ENCODE measurements at places on chromosomes 7 and 10.
A peak's percentile ranks its signal among the peaks of the same experiment; 100 is the strongest.

GRCh38 chr10:121653608-121654007, 55.4 kb upstream of the FGFR2 start:
- no peak for DNase-seq

DNA sequence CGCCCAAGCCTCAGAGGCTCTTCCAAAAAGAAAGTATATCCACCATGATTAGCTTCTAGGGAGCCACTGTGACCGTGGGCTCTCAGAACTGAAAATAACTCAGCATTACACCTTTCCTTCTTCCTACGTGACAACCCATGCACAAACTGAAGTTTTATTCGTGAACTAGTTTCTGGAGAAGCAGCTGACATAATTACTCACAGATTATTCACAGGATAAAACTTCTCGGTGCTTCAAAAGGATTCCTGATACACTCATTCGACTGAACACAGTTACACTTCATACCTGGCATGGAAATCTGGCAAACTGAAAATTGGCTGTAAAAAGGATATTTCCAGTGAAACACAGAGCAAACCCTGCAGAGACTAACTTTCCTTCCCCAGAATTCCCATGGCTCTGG, 139.2 kb upstream of the PTER start:
- DNase-seq = no peak

DNA sequence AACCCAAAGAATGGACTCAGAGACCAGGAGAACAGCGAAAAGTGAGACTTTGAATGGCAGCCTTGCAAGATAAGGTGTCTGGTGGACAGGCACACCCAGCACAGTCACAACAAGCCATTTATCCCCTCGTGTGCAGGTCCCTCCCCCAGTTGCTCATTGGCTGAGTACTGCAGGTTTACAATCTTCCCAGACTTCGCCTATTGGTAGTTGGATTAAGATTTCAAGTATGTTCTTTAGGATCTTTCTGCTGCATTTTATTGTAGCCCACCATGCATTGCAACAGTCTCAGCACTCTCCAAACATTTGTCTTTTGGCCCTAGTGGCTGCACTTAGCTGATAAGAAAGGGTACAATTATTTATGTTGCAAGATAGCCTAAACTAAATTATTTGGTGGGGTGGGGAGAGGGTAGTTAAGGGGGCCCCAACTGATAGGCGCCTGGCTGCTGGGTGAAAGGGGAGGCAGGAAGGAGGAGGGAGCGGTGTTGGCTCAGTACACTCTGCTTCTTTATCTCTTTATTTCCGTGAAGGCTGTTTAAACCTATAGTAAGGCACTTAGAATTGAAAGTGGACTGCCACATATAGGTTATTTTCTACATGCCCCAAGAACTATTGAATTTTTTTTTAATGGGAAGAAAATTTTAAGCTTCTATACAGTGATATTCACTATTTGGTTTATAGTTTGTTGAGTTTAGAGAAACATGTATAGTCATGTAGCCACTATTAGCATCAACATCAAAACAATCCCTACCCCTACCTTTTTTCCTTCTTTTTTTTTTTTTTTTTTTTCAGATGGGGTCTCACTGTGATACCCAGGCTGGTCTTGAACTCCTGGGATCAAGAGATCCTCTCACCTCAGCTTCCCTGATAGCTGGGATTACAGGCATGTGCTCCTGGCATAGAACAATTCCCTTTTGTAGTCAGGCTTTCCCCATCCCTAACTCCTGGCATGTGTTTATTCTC, 54.2 kb downstream of the GUSB start:
- DNase-seq = peak; percentile 98

DNA sequence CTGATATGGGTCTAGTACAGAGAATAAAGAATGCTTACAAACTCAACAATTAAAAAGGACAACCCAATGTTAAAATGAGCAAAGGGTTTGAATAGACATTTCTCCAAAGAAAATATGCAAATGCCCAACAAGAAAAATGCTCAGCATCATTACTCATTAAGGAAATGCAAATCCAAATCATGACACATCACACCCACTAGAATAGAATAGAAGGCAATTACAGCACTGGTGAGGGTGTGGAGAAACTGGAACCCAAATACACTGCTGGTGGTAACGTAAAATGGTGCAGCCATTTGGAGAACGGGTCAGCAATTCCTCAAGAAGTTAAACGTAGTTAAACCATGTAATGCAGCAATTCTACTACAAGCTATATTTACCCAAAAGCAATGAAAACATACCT, 53.8 kb downstream of the KDM7A start:
- no peak for DNase-seq

DNA sequence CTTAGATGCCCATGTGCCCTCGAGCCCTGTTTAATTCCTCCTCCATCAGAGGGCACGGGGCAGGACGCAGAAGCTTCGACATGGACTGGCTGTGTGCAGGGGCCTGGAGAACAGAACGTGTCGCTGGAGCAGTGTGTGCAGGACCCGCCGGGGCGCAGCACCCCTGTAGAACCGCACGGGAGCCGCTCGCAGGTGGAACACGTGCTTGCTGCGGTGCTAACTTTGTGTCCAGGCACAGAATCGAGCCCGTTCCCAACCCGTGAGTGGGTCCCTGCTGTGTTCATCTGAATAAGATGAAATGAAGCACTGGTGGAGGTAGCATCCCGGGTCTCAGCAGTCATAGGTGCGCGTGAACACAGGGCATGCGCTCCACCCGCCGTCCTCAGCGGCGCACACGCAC, 116.9 kb downstream of the WDR37 start:
- DNase-seq = no peak
